ENCODE measurements at places on chromosomes 1 and 21.

GRCh38 chr1:154970631-154971340 lies at the start of gene SHC1:
Gene SHC1 (minus strand): TSS chr1:154970747. CDS start chr1:154970526, 221 bp downstream.
- no peak for DNase-seq

DNA sequence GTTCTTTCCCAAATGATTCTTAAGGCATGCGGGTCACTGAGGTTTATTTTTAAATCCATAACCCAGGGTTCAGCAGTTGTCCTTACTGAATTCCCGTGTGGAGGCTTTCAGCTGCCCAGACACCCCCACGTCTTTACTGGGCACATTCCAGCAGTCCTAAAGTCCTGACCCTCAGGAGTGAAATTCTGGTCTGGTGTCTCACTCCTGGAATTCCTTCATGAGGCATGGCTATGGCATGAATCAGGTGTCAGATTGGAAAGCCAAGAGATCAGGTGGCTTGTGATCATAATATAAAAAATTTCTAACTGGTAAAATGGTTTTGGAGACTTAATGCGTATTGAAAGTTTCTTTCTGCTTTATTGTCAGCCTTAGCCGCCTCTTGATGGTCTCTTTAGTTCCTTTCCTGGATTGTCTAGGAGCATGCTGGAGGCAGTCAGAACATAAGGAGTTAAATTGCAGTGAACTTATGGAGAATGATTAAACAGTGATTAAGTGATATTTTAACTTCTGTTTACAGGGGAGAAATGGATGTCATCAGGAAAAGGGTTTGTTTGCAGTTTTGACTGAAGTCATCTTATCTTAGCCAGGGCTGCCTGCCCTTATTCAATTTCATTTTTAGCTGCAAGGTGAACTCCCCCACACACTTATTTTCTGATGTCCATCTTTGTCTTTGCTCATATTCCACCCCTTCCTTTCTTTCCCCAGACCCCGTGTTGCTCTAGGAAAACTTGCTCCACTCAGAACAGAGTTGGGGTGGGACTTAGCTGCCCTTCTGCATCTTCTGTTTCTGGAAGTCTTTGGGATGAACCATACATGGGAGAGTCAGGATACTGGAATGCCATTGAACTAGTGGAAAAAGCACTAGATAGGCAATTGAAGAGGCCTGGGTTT lies 25.7 kb upstream of the MACF1 start:
- DNase-seq, result no peak

- no peak for DNase-seq
Measured at GRCh38 chr1:9888886-9889285, 21.2 kb downstream of the CTNNBIP1 start.

- DNase-seq, result no peak
Measured at GRCh38 chr1:186880982-186881381, 52.2 kb downstream of the PLA2G4A start.

- no peak for DNase-seq
Measured at GRCh38 chr1:7447093-7447492, 324.0 kb upstream of the VAMP3 start.

GRCh38 chr1:204705493-204705811 lies 19.9 kb upstream of the LRRN2 start:
- DNase-seq, result no peak

- DNase-seq, result no peak
Measured at GRCh38 chr1:17586172-17586964, 46.9 kb downstream of the ARHGEF10L start.

- no peak for DNase-seq
Measured at GRCh38 chr1:192225703-192226102, 67.4 kb downstream of the RGS18 start.

DNA sequence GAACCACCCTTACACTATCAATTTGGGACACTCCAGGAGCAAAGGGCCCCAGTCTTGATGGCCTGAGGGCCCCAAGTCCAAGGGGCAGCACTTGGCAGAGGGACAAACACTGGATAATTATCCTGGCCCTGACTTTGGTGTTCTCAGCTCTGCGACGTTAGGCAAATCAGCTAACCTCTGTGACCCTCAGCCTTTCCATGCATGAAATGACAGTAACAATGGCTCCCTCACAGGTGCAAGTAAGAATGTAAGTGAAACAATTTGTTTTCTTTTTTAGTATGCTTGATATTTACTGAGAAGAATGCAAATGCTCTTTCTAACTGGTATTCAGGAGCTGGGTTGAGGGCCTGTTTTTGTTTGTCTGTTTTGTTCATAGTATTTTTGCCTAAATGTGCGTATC lies 61.6 kb upstream of the PRDX6 start:
- no peak for DNase-seq

All from central memory CD4-positive, alpha-beta T cell (primary cell).